AG09319 (cell line): ENCODE measurements at places on chromosomes 7 and 10.

DNA sequence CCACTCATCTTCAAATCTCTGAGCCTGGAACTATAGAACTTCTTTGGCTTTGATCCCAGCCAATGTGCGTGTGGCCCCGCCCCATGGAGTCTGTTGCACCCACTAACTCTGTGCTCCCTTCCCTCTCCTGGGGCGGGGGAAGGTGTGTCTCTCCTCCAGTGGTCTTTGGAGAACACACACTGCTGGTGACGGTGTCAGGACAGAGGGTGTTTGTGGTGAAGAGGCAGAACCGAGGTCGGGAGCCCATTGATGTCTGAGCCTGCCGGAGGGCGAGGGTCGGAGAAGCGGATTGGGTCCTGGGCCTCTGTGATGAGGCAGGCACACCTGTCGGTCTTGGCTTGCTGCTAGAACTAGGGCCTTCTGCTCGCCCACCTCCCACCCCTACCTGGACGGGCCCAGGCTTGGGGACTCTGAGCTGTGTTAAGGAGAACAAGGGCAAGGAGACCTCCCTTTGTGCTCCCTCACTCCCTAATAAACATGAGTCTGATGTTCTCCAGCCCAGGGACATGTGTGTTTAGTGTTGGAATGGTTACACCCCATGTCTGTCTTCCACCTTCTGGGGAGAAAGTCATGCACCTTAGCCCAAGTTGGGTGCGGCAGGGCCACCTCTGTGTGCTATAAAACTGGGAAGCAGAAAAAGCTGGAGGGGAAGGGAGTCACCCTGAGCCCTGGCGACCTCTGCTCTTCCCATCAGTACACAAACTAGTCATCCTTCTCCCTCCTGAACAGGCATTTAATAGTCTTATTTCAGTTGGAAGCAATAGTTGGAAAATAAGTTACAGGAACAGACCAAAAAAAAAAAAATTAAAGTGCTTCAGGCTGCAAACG lies 4.6 kb downstream of the TRAPPC14 start:
- no peak for DNase-seq

DNA sequence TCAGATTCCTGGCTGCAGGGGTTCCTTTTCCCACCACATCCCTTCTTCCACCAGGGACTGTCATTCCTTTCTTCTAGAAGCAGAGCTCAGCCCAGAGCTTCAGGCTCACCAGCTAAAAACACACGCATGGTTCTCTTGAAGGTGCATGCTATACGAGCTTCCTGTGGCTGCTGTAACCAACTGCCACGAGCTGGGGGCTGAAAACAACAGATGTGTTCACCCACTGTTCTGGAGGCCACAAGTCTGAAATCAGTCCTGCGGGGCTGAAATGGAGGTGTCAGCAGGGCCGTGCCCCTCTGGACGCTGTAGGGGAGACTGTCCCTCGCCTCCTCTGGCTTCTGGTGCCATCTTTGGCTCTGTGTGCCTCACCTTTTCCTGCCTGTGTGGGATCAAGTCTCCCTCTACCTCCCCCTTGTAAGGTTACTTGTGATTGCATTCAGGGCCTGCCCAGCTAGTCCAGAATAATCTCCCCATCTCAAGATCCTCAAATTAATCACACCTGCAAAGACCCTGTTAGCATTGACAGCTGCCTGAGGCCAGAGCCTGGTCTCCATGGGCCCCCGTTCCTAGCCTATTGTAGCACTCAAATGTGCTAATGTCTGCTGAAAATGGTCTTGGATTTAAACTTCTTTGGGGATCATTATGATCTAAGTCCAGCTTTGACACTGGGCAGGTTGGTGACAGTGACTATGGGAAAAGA lies 13.7 kb downstream of the RAB19 start:
- DNase-seq, result no peak

DNA sequence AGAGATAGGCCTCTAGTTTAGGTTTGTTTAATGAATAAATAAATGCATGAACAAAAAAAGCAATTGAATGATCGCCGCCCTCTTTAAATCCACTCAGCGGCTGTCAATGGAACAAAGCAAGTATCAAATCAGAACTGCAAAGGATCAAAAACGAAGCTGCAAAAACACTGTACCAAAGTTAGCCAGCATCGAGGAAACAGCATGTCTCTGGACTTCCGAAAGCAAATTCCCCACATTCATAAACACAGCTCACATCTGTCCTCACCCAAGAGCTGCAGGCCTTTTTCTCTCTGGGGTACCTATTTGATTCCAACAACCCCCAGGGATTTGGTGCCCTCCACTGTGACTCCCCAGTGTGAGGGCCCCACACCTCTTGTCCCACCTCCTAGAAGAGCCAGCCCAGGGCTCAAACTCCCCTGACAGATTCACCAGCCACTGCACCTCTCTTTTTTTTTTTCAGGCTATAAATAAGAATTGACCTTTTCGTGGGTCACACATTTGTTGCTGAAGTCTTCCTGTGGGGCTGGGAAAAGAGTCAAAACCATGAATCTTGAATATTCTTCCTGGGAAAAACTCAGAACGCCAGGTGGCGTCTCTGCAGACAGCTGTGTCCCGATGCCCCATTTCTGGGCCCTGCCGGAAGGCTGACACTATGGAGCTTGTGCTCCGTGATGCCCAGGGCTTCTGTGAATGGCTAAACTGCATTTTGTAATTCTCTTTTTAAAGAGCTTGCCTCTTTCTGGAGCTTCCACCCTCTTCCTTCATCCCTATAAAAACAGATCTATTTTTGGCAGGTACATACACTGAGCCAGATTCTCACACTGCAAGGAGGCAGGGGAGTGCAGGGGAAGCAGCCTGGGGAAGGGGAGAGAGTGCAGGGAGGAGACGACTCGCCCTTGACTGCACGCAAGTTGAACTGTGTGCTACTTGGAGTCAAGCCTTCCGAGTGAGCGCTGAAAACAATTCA lies 51.7 kb downstream of the HSPA12A start:
- DNase-seq, result no peak

DNA sequence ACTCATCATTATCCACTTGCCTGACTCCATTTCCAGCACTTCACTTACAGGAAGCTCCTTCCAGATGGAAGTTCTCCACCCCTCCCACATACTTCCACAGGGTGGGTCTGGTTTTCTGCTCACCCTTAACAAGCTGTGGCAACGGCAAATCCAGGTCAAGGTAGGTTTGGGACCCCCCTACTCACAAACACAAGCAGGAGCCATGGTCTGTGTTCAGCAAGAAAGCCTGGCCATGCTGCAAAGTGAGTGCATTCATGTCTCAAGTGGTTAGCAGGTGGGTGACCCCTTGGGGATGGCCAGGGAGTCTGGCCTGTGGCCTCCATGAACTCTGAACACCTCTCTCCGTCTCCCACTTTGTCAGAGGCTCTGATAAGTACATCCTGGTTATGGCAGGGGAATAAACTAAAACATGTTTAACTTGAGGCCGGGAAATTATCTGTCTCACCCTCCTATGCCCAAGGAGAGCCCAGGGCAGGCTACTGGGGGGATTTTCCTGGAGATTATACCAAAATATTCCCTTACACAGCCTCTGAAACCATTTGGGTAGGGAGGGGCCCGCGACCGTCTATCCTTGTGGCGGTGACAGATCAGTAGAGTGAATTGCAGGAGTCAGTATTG lies 844 bp downstream of the XPNPEP1 start:
- no peak for DNase-seq

- DNase-seq, result no peak
These were observed 108.6 kb downstream of the RAB11FIP2 start for GRCh38 chr10:117938104-117938503.

- DNase-seq, result no peak
These were observed 16.8 kb upstream of the CSGALNACT2 start for GRCh38 chr10:43121444-43121843.

DNA sequence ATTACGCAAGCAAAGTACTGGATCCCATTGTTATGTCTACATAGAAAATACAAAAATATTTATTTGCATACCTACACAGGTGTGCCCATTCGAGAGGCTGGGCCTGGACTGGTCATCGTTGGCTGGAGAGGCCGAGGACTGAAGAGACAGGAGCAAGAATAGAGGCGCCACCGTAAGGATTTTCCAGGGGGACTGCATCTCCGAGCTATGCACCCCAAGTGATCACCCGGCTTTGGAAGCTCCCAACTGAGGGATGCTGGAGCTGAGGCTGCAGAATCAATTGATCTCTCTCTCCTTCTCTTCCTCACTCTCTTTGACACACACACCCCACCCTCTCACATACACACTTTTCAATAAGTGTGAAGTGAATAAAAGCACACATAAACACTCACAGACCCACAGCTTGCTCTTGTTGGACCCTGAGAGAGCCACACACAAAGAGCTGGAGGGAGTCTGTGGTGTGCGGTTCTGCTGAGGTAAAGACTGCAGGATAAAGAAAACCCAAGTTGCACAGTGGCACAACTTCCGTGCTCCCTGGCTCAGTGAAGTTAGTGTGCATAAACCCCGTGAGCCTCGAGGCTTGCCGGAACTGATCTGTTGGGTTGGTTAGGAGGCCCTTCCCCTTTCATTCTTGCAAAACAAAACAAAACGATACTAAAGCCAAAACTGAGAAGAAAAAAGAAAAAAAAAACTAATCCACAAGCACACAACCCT lies at the start of gene AOAH:
Gene AOAH, minus strand, starts transcription at position 544 of the 714 bp plus-strand sequence. Its CDS starts 346 bp downstream, at position 198.
- DNase-seq, result no peak

DNA sequence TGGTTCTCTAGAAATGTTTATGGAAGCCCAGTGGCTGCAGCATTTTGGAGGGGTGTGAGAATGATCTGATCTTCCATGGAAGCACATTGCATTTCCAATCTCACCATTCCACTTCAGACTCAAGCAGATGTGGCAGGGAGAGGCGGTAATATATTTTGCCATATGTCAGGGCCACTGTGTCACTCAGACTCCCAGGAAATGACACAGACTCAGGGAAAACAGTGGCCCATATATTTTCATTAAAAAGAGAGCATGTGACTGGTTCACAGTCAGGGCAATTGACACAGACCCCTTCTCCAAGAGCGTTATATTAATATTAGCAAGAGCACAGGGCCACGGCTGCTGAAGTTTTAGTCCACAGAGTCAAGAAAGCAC lies 149.3 kb upstream of the NRP1 start:
- DNase-seq, result no peak

- no peak for DNase-seq
These were observed 182.8 kb upstream of the CDC14C start for GRCh38 chr7:48741545-48741944.

GRCh38 chr10:110501142-110501937 lies 3.6 kb downstream of the DUSP5 start:
- peak; percentile 71 for DNase-seq

DNA sequence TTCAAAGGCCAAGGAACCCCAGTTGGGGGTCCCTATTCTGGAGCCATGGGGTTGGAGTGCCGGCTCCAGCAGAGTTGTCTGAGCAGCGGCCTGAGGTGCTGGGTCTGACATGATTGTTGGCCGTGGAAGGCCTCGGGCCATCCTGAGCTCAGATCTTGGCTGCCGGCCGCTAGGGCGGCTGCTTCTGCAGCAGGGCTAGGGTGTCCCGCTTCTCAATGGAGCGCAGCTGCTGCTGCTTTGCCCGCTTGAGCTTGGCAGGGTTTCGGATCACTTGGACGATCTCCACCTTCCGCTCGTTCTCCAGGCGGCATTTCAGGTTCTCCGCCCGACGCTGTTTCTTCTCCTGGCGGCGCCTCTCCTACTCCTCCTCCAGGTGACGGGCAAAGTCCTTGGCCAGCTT lies 171.1 kb downstream of the HIBADH start:
- no peak for DNase-seq

DNA sequence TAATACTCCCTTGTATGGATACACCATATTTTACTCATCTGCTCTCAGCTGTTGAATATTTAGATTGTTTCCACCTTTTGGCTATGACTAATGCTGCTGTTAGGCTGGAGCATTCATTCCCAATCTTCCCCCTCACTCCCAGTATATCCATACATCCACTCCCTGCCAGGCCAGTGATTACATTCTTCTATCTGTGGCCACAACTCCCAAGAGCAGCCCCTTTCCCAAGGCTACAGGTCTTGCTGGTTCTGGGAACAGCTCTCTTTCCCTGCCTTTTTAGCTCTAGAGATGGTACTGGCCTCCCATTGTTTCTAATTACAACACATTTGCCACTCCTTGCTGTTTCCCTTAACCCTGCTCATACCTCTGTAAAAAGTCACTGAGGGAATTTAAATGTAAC lies 28.2 kb downstream of the SFR1 start:
- DNase-seq, result no peak

DNA sequence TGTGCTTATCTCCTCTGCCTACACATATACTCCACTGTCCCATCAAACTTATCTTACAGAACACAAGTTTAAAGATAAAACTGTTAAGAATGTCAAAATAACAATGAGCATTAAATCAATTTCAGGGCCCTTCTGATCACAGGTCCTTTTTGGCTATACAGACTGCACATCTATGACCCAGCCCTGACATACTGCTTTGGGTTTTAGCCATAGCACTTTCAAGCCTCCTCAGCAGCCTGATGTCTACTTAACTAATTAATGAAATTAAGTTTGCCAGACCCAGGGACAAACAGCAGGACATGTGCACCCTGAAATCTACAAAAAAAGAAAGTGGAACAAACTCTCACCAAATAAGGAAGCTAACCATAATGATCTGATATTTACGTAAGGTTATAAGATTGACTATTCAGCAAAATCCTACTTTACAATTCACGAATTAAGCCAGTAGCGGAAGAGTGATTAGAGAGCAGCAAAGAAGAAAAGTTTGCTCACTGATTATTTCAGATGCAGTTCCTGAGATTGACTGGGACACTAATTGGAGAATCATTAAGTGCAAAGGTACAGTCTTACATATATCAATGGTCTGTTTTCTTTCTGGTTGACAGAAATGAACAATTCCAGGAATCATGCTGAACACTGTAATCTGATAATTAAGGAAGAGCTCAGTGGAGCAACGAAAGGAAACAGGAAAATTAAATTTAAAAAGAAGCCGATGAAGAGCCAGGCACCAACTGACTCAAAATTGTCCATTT lies 669.3 kb upstream of the LRRN3 start:
- no peak for DNase-seq

DNA sequence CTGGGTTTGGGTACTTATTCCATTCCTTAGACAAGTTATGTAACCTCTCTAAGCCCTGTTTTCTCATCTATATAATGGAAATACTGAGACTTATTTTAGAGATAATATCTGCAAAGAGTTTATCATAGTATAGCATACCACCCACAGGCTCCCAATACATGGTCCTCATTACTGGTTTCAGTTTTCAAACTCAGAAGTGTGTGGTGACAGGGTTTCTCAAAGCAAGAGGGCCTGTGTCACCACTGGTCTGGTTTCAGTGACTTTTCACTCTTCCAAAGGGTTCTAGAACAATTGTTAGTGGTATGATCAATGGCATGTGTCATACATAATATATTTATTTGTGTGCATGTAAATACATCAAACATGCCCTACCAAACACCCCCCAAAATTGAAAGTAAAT lies 89.2 kb upstream of the BMPER start:
- no peak for DNase-seq

GRCh38 chr7:106177300-106177690 lies 65.2 kb upstream of the SYPL1 start:
- DNase-seq, result no peak
